ENCODE measurements at places on chromosomes 7 and 10.

GRCh38 chr7:115953592-115954255, 76.8 kb downstream of the TFEC start:
- no peak for DNase-seq

DNA sequence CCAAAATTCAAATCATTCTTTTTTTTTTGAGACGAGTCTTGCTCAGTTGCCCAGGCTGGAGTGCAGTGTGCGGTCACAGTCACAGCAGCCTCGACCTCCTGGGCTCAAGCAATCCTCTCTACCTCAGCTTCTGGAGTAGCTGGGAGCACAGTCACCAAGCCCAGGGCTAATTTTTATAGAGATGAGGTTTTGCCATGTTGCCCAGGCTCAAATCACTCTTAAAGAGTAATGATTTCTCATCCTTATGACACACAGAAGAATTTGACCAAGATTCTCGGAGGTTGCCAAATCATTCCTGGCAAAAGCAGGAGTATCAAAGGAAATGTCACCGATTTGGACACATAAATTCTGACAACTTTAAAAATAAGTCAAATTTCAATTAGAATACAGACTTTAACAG, 39.1 kb downstream of the SIRT1 start:
- no peak for DNase-seq

DNA sequence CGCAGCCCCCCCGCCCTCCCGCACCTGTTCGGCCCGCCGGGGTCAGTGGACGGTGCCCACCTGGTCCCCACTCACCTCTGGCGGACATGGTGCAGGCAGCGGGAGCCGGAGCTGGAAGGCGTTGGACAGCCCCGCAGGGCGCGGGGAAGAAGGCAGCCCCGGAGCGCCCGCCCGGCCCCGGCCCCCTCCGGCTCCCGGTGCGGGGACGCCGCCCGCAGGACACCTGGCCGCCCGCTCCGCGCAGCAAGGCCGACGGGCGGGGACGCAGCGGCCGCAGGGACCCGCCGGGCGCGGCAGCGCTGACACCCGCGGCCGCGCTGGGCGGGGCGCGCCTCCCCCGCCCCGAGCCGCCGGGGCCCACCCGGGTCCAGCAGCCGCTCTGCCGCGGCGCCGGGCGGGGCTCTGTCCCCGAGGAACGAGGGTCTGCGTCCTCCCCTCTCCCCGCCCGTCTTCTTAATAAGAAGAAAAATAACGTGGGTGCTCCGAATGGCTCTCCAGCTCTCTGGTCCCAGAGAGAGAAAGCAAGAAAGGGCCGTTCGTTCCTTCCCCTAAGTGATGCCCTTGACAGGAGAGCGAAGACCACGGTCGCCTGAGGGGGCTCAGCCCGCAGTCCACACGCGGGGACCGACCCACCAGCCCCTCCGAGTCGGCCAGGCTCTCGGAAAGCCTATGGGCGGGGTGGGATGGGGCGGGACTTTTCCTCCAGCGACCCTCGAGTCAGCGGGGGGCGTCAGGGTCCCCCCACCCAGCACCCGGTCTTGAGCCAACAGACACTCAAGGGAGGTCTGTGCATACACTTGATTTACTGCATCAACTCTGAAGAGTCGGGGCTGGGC, 53.4 kb upstream of the FHIP2A start:
- no peak for DNase-seq

DNA sequence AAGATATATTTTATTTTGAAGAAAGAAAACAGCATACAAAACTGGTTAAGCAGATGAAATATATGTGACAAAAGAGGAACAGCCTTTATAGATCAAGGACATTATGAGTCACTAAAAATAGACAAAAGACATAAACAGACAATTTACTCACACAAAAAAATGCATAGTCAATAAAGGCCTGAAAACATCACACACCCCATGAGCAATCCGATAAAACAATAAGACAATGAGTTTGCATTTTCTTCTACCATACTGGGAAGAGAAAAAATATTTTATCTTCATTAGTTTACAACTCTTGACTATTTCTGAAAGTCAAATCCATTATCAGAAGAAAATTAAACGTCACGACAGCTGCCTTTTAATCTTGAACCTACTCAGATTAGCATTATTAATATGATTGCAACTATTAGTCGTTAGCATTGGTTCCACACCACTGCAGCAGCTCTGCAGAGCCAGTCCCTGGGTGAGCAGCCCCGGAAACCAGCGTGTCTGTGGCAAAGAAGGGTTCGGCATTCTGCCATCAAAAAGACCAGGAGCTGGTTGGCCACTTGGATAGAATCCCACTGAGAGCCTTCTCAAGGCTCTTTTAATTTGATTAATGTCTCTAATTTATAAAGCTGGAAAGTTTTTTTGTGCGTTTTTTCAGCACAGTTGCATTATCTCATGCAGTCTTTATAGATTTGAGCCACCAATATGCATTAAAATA, 305.4 kb upstream of the SHH start:
- DNase-seq = no peak

DNA sequence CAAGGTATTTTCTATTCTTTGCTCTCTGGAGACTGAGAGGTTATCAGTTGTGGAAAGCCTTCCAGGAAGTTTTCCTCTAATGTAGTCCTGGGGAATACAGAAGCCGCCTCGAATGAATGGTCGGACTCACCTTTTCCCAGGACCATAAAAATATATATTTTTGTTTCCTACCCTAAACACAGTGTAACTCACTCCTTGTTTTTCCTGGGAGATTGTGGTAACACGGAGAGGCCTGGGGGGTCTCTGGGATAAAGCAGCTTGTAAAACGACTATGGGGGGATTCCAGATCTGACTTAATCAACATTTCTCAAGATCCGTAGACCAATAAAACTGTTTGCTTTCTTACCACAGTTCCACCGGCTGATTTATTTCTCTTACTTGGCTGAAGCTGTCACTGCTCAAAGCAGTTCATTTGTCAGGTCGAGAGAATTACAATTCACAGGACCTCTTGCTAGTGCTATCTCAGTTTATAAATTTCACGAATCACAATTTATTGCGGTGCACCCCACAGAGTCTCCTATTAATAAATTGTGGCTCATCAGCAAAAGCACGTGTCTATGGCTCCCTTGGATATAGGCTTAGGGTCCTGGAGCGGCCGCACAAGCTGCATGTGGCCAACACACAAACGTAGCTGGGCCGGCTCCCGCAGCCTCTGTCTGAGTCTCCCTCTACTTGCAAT, 176.3 kb upstream of the BMPER start:
- no peak for DNase-seq

- no peak for DNase-seq
Measured at GRCh38 chr7:27746978-27747377, 7.0 kb downstream of the TAX1BP1 start.

GRCh38 chr10:34816501-34817002, 1.5 kb upstream of the PARD3 start:
- DNase-seq = no peak

DNA sequence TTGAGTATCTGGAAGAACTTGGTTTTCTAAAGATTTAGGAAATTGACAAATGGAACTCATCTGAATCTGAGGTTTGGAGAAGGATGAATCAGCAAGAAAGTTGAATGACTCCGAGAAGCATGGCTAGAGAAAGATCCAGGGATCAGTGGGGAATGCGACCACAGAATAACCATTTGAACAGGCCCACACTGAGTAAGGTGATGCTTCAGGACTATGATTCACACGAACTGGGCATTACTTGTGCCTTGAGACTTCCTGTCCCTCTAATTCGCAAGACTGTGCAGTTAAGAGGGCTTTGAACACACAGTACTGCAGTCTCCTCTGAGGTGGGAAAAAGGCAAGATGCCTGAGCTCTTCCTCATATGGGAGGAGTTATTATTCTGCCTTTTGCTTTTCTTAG, 395.5 kb upstream of the POM121L12 start:
- no peak for DNase-seq

DNA sequence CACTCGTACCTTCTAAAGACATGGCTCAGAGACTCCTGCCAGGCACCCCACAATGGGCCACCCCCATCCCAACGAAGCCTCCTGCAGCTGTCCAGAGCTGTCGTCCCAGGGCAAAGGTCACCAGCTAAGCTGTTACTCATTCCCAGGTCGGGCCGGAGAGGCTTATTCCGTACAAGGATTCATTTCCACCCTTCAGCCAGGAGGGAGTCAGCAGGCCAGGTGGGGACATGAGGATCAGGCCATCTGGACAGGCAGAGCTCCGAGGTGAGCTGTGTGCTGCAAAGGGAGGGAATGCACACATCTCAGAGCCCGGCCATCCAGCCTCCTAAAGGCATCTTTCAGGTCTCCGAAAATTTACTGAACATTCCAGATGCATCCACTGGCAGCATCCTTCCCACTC, 63.9 kb upstream of the NANOS1 start:
- DNase-seq = peak; percentile 22

- no peak for DNase-seq
Measured at GRCh38 chr10:61135276-61135721, 191.3 kb upstream of the RHOBTB1 start.

- DNase-seq = peak; percentile 44
Measured at GRCh38 chr7:6271694-6272440, 557 bp downstream of the CYTH3 start.

GRCh38 chr10:79487296-79488194, 24.8 kb upstream of the EIF5AL1 start:
- DNase-seq = peak; percentile 54

DNA sequence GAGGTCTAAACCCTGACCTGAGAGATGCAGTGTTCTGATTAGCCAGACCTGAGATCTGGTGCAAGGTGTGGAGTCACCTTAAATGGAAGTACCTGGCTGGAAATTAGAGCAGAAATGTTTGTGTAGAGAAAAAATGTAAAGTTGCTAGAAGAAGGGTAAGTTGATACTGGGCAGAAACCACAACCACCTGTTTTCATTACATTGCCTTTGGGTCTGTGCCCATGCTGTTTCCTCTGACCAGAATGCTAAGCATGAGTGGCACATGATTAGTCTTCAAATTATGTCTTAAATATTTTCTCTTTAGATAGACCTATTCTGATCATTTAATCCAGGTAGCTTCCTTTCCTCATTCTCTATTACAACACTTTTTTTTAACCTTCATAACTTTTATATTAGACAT, 69.0 kb downstream of the CASD1 start:
- no peak for DNase-seq
